ENCODE measurements at places on chromosomes 6 and 20.
A peak's percentile ranks its signal among the peaks of the same experiment; 100 is the strongest.

DNA sequence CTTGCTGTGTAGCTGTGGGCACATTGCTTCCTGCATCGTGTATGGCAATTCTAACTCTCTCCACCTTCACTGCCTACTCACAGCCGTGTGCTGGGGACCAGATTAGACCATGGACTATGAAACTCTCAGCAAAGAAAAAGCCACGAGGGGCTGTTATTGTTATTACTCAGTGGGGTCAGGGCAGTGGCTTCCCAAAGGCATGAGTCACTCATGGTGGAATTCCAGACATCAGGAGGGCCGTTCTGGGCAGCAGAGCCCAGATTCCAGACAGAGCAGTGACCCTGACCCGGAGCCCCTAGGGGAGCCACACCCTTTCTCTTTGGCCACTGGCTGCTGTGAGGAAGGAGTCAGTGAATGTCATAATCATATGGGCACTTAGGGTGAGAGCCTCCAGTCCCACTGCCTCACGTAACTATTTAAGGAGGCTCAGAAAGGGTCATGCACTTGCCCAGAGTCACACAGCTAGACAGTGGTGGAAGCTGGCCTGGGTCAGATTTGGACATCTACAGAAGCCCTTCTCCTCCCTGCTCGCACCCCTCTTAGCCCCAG, 22.2 kb upstream of the CCN5 start:
- no peak for DNase-seq

DNA sequence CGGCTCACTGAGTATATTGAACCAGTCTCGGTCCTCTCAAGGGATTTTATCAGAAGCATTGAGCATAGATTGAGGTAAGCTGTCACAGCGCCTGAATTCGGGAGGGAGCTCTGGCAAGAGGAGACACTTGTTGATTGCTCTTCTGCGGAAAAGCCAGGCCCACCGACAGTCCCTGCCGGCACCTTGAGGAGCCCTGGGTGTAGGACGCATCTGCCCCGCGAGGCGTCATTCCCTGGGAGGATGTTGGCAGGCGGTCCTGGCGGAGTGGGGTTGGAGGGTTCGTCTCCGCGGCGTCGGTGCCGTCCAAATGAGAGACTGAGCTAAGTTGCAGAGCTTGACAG, 843 bp downstream of the FBXO9 start:
- DNase-seq: peak; percentile 61

GRCh38 chr20:42688576-42688975, 501.1 kb downstream of the PTPRT start:
- no peak for DNase-seq

GRCh38 chr20:44960103-44960852, at the start of gene TOMM34:
TSS of gene TOMM34 (minus strand) at chr20:44960397. CDS start at chr20:44960333, 64 bp downstream.
- peak; percentile 97 for DNase-seq

All from stimulated activated CD8-positive, alpha-beta memory T cell treated with anti-CD3 and anti-CD28 coated beads, Interleukin-4, amount 100 ng/mL, for 48 hours (primary cell).